HEK293T (cell line): ENCODE measurements at places on chromosomes 12 and 14.

GRCh38 chr14:61575126-61575525 is 120.2 kb upstream of the HIF1A start:
- no peak for DNase-seq

DNA sequence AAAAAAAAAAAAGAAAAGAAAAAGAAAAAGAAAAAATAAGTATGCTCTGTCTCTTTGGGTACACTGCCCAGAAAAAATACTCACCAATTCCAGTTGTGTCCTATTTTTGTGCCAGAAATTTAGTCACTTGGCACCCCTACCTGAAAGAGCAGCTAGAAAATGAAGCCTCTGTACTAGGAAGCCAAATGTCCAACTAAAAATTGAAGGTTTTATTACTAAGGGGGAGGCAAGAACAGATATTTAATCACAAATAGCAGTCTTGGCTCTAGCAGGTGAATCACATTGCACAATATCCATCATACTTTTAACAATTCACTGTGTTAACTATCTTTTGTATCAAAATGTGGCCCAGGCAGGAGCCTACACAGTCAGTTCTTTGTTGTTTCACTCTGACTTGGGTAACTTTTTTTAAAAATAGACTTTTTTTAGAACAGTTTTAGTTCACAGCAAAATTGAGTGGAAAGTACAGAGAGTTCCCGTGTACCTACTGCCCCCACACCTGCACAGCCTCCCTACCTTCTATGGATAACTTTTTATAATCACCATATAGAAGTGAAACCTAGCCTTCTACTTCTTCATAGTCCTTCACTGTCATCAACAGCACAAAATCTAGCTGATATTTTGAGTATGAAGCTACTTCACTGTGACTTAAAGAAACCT is 87.1 kb upstream of the ATF7IP start:
- DNase-seq: no peak

GRCh38 chr14:34620115-34620514 is 9.8 kb downstream of the SNX6 start:
- no peak for DNase-seq

DNA sequence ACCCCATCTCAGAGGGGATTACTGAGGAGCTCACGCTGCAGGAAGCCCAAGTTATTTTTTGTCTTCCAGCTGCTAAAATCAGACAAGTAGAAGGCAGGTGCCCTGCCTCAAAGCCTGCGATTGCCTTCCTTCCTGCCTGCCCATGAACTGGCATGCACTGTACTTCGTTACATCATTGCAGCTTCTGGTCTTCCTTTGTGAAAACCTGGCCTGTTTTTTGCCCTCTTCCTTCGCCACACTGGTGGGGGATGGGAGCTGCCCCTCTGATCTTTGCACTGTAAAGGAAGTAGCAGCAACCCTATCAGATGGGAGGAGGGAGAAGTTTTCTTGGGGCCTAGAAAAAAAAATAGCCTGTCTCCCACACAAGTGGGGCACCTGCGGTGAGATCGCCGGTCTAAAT is 1098.7 kb downstream of the BCL11B start:
- no peak for DNase-seq

DNA sequence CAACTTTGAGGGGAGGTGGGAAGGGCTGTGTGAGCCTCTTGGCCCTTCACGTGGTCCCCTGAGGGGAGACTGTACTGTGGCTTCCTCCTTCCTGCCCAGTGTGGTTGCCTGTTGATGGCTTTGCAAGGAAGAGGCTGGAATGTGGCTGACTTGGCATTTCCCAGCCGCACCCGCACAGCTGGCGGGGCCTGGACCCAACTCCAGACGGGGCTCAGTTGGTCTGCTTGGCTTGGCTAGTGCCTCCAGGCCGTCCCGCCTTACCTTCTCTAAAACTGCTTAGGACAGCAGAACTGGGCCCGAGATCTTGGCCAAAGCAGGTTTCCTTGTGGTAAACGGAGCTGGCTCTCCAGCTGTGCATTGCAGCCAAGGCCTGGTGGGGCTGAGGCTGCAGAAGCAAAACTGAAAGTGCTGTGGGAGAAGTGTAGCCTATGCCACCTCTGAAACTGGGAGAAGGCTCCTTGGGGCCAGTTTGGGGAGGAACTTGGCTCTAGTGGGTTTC is 139.5 kb downstream of the SMOC1 start:
- no peak for DNase-seq

DNA sequence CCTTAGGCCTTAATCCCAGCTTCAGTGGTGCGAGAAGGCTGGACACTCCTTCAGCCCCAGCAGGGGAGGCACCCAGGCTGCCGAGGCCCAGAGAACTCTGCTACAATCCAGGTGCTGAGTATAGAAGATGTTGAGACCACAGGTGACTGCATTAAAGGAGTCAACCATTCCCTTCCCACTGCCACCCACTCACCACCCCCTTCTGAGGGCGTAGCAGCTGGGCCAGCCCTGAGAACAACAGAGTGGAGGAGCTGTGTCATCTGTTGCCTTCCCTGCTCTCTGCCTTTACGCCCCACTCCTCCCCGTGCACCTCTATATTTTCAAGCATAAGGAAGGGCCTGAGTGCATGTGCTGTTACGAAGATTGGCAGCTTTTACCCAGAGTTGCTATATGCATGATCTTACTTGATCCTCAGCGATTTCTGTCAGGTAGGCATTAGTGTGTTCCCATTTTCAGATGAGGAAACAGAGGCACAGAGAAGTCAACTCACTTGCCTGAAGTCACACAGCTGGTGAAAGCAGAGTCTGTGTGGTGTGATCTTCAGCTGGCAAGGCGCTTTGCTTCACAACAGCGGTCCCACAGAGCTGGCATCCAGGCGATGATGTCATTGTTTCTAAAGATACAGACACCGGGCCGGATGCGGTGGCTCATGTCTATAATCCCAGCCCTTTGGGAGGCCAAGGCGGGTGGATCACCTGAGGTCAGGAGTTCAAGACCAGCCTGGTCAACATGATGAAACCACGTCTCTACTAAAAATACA is 46.7 kb downstream of the RIN3 start:
- DNase-seq: no peak

- DNase-seq: no peak
Measured at GRCh38 chr14:61538464-61539022, 156.8 kb upstream of the HIF1A start.

DNA sequence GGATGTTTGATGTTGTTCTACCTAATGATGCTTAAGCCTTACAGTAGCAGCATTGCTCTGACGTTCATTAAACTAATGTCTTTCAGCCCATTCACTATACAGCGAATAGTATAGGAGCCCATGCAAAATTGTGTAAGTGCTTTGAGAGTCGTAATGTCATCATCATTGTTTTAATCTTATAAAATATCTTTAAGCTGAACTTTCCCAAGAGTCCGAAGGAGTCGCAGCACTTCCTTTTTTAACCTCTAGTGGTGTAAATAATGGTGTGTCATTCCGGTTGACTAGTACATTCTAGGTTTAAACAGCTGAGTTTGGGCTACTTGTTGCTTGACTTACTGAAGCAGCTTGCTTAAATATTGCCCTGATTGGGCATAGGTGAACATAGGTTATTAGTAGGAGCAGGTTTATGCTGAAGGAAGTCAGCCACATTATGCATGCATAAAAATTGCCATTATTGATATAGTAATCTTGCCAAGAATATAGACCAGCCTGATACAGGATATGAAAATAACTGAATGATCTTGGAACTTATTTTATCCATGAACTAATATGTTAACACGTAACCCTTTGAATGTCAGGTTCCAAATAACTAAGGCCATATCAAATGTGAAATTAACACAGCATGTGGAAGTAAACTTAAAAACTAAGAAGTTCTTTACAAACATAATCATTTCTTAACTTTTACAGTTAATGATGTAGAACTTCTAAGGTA is 2.6 kb downstream of the WNK1 start:
- DNase-seq: peak; percentile 37
